Mesothelial cell of epicardium (in vitro differentiated cells): ENCODE measurements at places on chromosomes 5 and 9.

GRCh38 chr5:124034963-124035362, 523.0 kb downstream of the CSNK1G3 start:
- DNase-seq, result no peak

DNA sequence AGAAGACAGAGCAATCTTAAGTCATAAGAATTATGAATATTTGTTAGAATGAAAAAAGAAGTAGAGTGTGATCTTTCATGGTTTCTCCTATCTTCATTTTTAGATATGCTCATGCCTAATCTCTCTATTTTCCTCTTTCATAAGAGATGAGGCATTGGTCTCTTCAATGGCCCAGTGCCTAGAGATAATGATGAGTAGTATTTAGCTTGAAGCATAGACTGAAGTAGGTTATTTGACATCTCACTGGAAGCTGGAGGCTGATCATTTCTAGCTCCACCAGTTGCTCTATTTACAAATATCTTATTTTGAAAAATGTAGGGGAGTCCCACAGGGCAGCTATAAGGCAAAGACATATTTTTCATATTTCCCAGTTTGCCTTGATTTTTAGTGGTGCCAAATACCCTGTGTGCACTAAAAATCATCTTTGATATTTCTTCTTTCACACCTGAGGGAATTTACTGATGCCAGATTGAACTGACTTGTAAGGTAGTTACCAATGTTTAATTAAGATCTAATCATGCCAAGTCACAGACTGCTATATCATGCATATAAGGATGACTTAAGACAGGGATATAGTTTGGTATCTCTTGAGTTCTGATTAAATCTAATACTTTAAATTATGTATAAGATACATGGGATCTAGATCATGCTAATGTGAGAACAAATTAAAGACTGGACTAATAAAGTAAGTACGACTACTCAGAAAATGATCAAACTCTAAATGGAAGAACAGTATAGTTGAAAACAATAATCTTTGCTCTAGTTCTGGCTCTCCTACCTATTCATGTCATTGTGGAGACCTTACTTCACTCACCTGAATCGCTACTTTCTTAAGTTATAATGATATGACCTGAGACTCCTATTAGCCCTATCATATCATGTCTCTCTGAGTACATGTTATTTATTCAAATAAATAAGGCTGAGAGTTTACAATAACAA, 108.2 kb upstream of the IFNE start:
- DNase-seq, result no peak

- no peak for DNase-seq
Measured at GRCh38 chr5:97658116-97658900, 475.3 kb upstream of the RIOK2 start.

- DNase-seq, result no peak
Measured at GRCh38 chr9:136777359-136777758, 13.0 kb upstream of the LCN15 start.

DNA sequence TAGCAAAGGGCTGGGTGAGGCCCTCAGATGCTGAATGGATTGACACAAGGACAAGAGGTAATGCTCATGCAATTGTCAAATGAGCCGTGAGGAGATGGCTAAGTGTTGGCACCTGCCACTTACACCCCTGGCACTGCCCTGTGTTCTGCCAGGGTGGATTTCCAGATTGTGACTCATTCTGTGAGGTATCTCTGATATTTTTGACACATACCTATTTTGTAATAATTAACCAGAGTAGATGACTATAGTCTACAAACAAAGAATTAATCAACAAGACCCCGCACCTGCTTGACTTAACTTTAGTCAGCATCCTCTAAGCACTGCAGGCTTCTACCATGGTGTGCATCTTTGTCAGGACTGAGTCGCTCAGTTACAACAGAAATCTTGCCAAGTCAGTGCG, 200.8 kb downstream of the DIRAS2 start:
- DNase-seq, result no peak

- no peak for DNase-seq
Measured at GRCh38 chr9:89993678-89994630, 389.1 kb downstream of the GADD45G start.

- no peak for DNase-seq
Measured at GRCh38 chr5:135135530-135136226, 101.7 kb upstream of the PITX1 start.

DNA sequence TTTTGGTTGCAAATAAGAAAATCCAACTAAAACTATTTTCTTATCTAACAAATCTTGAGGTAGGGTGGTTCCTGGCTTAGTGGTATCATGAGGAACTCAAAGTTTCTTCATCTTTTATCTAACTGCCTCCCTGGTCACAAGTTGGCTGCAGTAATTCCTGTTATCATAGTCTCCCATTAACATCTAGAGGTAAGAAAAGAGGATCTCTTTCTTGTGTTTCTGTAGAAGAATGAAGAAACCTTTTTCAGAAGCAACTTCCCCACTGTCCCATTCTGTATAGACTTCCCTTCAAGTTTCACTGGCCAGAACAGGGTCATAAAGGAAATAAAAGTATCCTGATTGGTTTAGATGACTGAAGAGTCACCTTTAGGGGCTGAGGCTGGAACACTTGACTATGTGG, 81.8 kb upstream of the ELL2 start:
- no peak for DNase-seq

GRCh38 chr5:93193431-93194347, 387.3 kb downstream of the NR2F1-AS1 start:
- DNase-seq, result no peak

DNA sequence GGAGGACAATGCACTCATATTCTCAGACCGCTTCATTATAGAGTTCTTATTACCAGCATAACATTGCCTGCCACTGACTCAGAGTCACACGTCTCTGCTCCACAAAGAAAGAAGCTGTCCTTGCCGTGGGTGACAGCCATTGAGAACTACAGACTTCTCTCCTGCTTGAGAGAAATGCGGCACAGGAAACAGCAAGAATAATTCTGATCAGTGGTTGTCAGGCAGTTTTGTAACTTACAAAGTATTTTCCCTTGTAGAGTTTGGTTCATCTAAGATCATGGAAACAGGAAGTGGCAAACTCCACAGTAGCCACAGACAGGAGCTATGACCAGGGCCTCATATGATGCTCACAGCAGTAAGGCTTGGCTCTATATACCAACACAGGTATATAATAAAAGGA, 47.0 kb downstream of the KCNV2 start:
- DNase-seq, result no peak

- DNase-seq, result peak; percentile 44
Measured at GRCh38 chr5:54249210-54250028, 61.0 kb downstream of the ARL15 start.

DNA sequence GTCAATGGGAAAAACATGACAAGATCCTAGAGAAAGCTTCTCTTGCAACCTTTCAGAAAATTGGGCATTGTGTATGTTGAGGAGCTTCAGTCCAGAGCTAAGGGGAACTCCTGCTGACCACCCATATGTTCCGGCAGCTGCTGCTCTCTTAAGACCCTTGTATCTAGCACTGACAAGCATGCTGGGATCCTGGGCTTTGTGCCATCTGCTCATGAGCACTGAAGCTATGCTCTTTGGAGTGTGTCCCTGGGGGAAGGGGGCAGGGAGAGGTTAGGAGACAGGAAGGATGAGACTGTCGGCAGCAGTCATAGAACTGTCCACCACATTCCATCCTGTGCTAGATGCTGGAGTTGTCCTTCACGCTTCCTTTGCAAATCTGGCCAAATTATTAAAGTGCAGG, 109.3 kb downstream of the JAKMIP2 start:
- no peak for DNase-seq

DNA sequence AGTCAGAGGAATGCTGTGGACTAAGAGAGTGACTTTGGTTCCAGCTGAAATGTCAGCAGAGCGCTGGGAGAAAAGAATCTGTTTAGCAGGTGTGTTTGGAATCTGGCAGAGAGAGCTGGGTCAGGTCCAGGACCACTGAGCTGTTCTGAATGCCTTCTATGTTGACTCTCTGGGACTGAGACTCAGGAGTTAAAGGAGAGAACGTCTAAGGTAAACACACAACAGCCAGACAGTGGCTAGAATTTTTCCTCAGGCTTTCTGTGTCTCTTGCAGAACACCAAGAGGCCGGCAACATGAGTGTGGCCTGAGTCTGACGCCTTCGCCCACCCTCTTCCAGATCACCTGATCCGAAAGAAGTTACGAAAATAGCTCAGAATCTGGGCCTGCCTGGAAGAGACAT, 107.2 kb upstream of the ZNF462 start:
- no peak for DNase-seq

DNA sequence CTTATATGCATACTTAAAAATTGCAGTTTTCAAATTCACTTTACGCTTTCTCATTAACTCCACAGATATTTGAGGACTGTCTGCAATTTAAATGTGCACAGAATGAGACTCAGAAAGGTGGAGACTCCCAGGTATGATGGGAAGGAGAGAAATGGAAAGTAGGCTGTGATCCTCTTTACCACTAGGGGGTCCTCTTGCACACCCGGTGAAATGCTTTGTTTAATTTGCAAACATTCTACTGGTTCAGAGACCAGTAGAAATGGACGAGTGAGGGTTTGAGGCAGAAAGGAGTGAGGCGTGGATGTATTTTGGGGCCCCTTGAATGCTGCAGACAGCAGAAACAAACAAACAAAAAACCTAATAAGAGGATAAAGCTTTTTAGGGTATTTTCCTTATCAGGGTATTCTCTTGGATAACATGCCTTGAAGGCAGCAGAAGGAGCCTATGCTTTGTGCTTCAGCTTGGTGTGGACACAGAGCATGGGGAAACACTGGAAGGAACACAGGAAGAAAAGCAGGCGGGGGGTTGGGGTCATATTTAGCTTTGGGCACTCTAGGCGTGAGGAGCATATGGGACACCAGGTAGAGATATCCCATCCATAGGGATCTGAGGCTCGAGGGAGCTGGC, 410.1 kb downstream of the DMRT2 start:
- no peak for DNase-seq

- DNase-seq, result peak; percentile 59
Measured at GRCh38 chr5:149852641-149853330, 91.8 kb downstream of the PDE6A start.

DNA sequence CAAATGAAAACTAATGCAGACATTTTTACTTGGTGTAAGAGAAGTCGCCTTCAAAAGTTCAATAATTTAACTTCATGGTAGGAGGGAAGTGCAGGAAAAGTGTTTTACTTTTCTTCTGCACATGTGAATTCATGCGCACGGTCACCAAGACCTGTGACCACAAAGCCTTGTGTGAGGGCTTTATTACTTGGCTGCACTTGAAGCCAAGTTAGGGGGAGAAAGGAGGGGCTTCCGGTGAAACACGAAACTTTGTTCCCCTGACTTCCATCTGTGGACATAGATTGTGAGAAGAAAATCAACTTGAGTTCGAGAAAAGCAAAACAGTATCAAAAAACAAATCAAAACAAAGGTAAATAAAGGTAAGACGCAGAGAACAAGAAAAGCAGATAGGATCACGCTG, 239.9 kb downstream of the ROR2 start:
- DNase-seq, result no peak

DNA sequence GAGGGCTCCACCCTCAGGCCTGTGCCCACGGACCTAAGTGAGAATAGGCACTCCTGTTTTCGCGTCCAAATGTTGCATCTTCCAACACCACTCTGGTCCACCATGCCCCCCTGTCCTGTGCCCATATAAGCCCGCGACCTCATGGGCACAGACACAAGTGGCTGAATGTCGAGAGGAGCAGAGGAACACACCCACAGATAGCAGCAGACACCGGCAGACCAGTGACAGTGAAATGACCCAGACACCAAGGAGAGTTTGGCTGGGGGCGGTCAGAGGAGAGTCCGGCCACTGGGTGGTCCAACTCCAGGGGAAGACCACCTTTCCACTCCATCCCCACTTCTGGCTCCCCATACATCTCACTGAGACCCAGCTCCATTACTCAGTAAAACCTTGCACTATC, 161.4 kb upstream of the DAB2 start:
- no peak for DNase-seq

- no peak for DNase-seq
Measured at GRCh38 chr9:96058218-96058617, 182.7 kb downstream of the ERCC6L2 start.

DNA sequence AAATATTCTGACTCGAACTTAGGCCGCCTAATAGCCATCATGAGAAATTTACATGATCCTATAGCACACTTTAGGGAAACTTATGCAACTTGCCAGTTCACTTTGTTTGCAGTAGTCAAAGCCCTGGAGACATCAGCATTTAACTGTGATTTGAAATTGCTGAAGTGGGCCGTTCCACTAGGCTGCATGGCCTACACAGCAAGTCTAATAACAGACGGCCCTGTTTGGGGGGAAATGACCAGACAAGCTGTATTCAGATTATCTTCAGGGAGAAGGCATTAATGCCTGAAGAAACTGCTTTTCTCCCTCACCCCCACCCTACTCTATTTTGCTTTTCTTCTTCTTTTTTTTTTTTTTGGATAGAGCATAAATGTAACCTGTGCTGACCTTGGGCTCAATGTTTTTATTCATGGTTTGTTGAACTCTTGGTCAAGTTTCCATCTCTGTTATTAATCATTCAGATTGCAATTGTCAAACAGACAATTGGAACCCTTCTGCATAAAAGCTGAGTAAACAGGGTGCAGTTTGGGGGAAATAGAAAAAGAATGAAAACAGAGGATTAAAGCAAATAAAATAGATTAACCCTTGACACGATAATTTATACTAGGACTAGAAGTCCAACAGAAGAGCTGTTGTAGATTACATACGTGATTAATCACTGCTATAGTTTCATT, 1928.2 kb upstream of the WWC1 start:
- no peak for DNase-seq

GRCh38 chr5:78076351-78076750, 218.1 kb downstream of the AP3B1 start:
- no peak for DNase-seq

- no peak for DNase-seq
Measured at GRCh38 chr5:20470997-20471396, 483.0 kb upstream of the CDH18 start.

DNA sequence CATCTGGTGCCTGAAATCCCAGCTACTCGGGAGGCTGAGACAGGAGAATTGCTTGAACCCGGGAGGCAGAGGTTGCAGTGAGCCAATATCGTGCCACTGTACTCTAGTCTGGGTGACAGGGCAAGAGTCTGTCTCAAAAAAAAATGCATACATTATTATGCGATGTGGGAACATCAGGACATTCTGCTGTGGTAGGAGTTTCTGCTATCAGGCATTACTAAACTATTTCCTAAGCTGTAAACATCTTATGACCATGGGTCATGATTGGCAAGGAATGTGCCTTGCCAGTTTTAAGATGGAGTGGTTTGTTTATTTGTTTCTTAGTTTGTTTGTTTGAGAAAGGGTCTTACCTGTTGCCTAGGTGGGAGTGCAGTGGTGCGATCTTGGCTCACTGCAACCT, 45.1 kb upstream of the FAM120A start:
- no peak for DNase-seq

- no peak for DNase-seq
Measured at GRCh38 chr9:135242049-135242396, 154.6 kb downstream of the OLFM1 start.

DNA sequence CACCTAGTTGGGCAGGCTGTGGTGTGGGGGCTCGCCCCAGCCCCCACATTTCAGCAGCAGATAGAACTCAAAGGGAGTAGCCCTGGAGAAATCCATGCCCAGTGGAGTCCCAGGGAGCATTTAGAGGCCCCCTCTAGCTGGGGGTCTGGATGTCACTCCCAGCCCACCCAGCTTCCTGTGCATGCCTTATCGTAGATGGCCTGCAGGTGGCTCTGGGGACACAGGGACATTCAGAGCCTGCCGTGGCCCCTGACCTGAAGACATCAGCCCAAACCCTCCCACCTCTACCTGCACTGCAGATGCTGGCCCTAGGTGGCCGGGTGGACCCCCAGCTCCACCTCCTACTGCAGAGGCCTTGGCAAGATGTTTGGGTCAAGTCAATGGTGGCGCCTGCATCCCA, 49.0 kb upstream of the LMX1B start:
- no peak for DNase-seq
